ENCODE measurements at places on chromosomes 12 and 14.
A peak's percentile ranks its signal among the peaks of the same experiment; 100 is the strongest.

GRCh38 chr14:45902241-45902640 lies 649.2 kb upstream of the MIS18BP1 start:
- DNase-seq: no peak

DNA sequence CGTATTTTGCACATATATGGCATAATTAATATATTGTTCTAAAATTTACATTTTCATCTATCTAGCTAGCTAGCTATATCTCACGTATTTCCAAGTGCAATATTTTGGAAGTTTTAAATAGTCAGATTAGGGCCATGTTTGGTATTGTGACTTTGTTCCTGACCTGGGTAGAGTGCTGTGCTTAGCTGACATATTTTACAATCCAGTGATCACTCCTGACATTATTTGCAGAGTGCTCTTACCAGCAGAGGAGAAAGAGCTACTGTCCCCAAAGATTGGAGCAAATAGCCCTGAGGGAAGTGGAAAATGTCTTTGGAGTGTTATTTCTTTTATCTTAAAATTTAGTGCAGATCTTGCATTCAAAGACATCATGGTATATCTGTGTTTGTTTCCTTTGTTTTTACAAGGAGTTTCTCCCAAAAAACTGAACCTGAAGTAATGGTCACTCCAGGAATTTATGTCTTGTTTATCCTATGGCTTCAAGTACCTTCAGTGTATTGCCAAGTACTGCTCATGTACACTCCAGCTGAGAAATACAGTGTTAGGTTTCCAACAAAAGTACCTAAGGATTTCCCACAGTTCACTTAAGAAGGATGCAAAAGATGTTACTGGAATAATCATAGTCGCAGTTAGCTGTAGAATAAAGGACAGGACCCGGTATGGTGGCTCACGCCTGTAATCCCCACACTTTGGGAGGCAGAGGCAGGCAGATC lies 49.4 kb upstream of the PSMA6 start:
- no peak for DNase-seq

DNA sequence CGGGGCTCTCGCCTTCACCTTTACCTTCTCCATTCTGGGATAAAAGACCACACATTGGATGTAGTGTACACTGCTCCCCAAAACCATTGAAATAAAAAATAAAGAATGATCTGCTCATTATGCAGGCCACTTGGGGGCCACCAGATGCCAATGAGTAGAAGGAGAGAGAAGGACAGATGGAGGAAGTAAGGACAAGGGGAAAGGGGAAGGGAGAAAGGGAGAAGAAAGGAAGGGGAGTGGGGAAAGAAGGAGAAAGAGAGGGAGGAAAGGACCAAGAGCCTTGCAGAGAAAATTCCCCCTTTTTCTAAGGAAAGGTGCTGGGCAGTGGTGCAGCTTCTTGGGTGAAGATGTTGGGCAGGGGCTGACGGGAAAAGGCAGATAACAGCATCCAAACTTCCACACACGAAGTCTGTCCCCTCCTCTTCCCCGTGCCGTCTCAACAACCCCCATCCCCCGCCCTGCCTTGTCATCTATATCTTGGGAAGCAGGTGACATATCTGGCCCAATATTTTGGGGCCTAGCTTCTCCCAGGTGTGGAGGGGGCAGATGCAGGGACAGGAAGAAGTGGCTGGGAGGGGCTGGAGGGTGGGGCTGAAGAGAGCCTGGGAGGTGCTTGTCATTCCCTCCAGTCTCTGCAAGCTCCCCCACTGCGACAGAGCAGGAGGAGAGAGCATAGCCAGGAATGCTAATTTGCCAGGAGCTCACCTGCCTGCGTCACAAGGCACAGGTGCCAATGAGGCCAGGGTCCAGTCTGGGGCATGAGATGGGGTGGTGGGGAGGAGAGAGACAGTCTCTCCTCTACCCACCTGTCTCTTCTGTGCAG lies 107.5 kb downstream of the SINHCAF start:
- DNase-seq: no peak

GRCh38 chr12:95884998-95885397 lies 26.2 kb downstream of the SNRPF start:
- DNase-seq: no peak

DNA sequence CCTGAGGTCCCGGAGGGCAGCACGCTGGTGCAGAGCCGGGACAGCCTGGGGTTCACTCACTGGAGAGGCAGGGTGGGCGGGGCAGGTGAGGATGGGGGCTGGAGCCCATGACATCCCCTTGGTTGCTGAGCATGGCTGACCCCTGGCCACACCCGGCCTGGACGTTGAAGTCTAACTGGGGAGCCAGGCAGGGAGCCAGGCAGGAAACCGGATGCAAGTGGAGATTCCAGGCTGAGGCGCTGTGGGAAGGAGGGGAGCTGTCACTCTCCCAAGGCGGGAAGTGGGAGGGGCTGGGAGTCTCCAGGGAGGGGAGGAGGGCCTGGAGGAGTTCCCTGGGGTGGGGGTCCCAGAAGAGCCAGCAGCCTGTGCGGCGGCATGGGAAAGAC lies 7.7 kb upstream of the INF2 start:
- DNase-seq: peak; percentile 71

GRCh38 chr14:43215524-43215923 lies 1291.6 kb downstream of the FSCB start:
- DNase-seq: no peak

GRCh38 chr14:32381869-32382268 lies 52.8 kb downstream of the AKAP6 start:
- DNase-seq: no peak

DNA sequence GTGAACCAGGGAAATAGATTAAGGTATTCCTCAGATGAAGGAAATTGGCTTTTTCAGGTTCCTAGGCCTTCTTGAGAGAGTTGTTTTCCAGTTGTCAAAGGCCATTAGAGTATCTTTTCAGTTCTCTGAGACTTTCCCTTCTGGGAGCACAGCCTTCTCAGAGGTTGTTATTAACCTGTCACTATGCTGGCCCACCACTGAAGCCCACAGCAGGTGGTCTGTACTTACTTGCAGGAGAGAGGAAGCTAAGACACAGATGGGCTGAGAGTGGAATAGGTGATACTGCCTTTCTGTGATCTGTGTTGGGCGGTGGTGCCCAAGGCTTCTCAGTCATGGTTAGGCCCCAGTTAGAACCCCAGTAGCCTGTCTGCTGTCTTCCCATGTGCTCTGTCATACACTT lies 22.8 kb upstream of the GALNT16 start:
- DNase-seq: no peak

DNA sequence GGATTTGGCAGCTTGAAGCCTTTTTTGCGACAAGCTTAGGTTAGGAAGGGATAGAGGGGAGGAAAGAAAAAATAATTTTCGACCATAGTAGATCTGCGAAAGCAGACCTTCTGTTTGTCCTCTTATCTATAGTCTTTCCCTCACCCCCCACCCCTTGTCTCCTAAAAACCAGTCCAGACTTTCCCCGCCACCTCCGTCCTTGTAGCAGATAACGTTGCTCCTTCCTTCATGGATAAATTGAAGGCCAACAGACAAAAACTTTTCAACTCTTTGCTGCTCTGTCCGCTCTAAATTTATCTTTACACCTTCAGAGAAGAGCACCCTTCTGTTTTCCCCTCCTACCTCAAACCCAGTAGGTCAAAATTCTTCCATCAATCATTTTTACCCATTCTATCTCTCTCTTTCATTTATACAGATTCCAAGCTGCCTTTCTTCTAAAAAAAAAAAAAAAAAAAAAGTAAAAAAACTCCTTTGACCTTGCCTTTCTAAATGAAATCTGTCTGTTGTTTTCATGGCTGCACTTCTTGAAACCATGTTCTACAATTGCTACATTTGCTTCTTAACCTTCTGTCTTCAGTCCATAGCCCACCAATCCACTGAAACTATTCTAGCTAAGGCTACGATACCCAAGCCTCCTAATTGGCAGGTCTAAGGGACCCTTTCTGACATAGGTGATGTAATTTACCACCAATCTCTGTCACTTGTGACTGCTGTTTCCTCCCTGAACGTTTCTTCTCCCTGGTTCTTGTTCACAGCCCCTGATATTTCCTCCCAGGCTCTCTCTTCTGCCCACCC lies 11.1 kb upstream of the NEMF start:
- DNase-seq: no peak

GRCh38 chr12:70590549-70591226 lies 46.5 kb downstream of the PTPRB start:
- DNase-seq: no peak

- no peak for DNase-seq
Observed at GRCh38 chr12:53726946-53727309, 324 bp downstream of the CALCOCO1 start.

- DNase-seq: no peak
Observed at GRCh38 chr12:80262346-80262745, 163.0 kb downstream of the OTOGL start.

GRCh38 chr12:52147367-52147963 lies 44.3 kb downstream of the KRT80 start:
- no peak for DNase-seq

DNA sequence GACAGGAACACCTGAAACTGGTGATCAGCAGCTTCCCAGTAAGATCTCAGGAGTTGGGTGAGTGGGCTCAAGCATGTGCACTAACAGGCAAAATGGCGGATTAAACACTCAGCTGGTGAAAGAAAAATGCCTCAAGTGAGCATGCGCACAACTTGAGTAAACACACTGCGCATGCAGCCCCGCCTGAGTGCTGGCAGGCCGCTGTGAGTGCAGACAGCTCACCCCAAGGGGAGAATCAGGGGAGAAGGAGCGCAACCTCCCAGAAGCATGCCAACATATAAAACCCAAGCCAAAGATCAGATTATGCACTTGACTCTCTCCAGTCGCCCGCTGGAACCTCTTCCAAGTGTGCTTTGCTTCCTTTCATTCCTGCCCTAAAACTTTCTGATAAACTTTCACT lies 125.8 kb downstream of the VRK1 start:
- DNase-seq: no peak

DNA sequence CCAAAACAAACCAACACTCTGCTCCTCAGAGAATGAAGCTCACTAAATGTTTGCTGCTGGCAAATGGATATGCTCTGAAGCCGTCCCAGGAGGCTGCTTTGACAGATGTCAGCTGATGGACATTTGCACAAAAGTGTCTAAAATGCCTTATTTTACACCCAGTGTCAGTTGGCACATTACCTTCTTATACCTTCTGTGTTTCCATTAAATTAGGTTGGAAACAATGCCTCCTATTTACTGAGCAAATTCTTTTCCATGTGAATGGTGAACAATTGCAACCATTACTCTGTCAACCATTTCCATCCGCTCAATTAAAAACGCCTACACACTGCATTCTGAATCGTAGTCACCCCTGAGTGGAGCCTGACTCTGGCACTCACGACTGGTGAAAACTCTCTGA lies 1679.9 kb upstream of the FLRT2 start:
- no peak for DNase-seq

DNA sequence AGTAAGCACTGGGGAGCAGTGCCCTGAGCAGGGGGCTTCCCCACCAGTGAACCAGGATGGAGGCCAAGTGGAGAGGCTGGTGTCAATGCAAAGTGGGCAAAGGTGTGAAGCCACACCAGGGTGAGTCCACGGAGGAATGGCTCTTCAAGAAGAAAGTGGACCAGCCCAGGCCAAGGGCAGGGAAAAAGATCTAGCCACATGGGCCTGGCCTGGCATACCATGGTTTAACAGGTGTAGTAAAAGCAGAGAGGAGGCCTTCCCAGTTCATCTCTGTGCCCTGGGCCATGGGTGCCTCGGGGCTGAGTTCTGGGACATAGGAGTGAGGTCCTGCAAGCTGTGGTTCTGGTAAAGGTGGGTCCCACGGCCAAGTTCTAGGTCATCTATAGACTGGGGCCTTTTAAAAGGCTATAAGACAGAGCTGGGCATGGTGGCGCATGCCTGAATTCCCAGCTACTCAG lies 153.4 kb downstream of the DPF3 start:
- DNase-seq: peak; percentile 29

GRCh38 chr12:6376870-6377666 lies 1.7 kb upstream of the SCNN1A start:
- no peak for DNase-seq

DNA sequence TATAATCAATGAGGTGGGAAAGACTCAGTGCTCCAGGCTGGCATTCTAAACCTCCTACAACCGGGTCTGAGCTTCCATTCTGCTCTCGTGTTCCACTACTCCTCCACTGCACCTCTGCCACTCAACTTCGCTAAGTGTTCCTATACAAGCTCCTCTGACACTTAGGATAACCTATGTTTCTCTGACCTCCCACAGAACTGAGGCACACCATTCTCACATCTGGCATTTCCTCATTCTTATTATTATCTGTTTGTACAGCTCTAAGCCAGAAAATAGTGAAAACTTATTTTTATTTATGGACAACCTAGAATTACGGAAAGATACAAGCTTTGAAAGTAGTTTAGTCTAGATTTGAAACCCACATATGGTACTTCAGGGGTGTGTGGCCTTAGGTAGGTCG lies 127.0 kb downstream of the MED13L start:
- DNase-seq: no peak

- DNase-seq: no peak
Observed at GRCh38 chr12:55930771-55931316, at the start of gene DGKA. Gene DGKA, plus strand, starts transcription at chr12:55931162. Its CDS starts 5,342 bp downstream, at chr12:55936504.

DNA sequence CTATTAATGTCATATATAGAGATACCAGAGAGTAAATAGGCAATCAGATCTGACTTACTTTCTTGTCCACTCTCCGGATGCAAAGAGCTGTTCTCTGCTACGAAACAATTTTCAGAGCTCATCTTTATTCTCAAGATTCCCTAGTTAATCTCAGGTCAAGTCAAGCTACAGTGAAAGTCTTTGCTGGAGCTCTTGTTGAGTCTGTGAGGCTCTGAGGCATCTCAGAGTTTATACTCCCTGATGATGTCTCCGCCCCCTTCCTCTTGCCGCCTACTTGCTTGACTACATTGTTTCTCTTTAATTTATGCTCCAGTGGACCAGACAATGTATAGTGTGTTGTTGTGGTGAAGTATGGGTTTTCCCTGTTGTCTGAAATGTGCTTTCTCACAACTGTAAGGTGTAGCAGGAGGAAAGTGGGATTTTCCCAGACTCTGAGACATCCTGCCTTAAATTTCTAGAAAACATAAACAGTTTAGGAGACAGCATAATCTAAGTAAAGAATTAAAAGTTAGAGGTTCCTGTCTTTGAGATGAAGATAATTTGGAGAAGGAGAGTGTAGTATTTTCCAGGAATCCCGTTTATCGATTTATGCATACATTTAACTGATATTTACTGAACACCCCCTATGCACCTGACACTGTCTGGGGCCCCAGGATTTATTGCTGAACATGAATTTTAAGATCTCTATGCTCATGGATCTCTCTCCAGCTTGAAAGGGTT lies at the start of gene CD69:
TSS of gene CD69 (minus strand) at position 203 of the 720 bp plus-strand sequence. CDS start at position 122, 81 bp downstream.
- no peak for DNase-seq

All from mesothelial cell of epicardium (in vitro differentiated cells).